ENCODE measurements at places on chromosomes 7 and 10. TPM values are rescaled to one million over a fixed set of nuclear protein-coding genes. Genes with fewer than 3 reads are reported as not detected.
A peak's percentile ranks its signal among the peaks of the same experiment; 100 is the strongest.

Gene EN2
- total RNA-seq: 0.15 TPM

DNA sequence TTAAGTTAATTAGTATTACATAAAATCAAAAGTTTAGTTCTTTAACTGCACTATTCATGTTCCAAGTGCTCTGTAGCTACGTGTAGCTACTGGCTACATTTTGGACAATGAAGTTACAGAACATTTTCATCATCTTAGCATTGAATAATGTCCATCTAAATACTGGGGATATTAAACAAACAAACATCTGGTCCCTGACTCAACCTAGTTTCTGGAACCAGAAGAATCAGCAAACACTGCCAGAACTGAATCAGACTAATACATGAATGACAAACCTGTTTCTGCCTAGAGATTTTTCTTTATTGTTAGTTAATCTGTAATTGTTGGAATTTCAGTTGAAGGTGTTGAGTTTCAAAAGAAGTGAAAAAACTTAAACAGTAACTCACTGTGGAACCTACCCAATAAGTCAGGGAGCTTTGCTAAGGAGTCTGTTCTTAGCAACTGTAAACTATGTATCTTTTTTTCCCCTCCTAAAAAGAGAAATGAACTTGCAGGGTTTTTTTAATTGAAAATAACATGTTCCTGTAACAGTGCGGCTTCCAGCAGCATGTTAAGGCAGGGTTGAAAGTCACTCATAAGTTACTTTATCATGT, 58.3 kb downstream of the CDK13 start:
- no peak for DNase-seq

DNA sequence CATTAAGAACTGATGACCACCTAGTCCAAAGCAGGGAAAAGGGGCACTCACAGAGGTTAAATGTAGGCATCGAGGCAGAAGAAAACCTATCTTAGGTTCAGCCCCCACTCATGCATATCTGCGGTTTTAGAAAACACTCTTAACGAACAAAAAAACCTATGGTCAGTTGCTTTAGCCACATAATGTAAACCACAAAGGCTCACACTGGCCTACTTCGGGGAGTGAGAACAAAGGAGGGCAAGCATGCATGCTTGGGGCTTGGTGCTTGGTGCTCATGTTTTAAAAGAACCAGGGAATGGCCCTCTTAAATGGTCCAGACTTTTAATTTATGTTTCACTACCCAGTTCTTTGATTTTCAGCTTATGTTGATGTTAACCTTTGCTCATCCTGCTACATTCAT, 14.2 kb downstream of the INSYN2A start:
- DNase-seq: no peak

DNA sequence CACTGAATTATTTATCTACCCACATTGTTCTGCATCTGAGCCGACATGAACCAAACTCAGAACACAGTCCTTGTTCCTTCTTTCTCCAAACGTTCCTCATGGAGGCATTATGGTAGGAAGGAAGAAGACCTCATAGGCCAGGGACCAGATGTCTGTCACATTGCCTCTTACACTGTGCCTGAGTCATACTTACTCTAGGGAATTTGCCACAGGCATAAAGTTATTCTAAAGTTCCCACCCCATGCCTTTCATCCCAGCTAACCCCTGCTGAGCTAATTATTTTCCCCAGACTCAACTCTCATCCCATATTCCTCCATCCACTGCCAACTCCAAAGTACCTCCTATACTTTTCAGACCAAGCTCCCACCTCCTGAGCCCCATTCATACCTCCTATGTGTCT, 21.2 kb downstream of the MAT1A start:
- DNase-seq: no peak

Gene ADAM22
- total RNA-seq: 8.7 TPM

Gene CPA4
- not detected for total RNA-seq

DNA sequence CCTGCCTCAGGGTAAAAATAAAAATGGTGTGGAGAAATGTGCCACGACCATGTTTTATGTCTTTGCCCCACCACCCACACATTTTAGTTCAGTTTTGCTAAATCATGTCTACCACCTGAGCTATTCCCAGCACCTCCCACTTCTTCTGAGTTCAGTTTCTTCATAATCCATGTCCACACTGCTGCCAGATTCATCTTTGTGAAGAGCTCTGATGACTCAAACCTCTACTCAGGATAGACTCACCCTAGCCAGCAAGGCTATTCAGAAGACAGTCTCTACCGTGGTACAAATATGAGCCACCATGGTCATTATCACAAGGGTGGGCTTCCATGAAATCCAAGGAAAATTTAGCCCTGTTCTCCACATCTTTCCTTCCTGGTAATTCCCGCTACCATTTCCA, 231.1 kb upstream of the PRKCQ start:
- no peak for DNase-seq

- peak; percentile 55 for DNase-seq
These were observed 607.8 kb downstream of the PTPRN2 start for GRCh38 chr7:157979636-157980340.

DNA sequence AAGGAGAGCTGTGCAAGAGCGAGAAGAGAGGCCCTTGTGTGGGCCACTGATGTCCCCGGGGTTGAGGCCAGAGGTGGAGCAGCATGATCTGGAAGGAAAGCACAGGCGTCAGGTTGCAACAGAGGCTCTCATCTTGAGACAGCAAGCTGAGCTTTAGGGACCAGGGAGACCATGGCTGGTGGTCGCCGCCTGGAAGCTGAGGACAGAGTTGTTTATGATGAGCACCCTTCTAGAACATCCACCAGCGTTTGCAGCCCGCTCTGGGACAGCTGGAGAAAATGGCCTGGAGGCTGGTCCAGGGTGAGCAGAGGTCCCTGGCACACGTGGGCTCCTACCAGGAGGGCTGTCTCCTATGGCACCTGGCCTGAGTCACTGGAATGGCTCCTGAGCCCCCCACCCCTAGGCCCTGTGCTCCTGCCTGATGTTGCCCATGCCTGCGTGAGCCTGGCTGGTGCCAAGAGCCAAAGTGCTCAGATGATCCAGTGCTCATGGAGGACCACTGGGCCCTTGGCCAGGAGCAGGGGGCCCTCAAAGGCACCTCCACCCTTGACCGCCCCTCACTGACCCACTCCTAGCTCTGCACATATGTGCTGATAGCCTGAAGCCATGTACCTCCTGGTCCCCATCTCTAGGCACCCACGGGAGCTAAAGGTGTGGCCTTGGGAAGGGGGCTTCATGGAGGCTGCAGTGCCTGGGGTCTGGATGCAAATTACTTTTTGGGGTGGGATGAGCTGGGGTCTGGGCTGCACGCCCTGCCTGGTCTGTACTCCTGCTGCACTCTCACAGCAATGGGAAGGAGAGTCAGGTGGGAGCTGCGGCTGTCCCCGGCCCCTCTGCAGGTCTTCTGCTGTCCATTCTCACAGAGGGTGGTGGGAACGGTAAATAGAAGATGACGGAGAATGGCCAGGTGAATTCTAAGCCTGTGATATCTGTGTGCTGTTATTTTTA, 40.1 kb upstream of the RET start:
- DNase-seq: no peak

Gene IDI2
- total RNA-seq: not detected

- peak; percentile 76 for DNase-seq
These were observed 17.5 kb downstream of the ACTA2 start for GRCh38 chr10:88934900-88935672.

DNA sequence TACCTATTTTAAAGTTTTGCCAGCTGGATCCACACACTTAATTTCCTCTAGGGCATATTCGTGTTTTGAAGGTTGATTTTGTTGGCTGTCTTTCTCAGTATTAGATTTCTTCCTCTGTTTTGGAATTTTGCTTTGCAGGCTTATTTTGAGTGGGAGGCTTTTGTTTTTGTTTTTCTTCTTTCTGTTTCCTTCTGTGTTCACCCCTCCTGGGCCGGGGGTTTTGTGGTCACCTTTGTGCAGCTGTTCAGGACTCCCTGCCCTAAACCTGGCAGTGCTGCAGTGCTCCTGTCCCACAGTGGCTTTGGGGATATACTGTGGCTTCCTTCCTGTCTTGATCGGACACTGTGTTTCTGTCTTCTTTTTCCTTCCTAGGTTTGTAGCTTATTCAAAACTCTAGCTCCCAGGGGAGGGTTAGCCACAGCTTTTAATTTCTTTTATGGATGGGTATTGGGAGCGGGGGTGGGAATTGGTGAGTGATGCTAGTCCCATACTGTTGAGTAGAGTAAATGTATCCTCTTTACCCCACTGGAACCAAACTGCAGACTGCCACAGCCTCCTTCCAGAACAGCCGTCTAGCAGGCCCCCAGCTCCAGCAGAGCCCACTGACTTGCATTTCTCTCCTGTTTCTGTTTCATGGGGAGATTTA, 228.7 kb upstream of the FZD8 start:
- no peak for DNase-seq

Gene ANKRD2
- total RNA-seq: not detected

DNA sequence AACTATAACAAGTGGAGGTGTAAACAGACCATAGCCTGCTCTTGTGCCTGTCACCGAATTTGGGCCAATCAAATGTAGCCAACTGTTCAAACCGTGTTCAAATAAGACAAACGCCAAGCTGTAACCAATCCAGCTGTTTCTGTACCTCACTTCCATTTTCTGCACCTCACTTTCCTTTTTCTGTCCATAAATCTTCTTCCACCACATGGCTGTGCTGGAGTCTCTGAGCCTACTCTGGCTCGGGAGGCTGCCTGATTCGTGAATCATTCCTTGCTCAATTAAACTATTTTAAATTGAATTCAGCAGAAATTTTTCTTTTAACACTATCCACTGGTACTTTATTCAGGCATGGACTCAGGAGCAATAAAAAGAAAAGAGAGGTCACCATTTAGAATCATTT, 29.9 kb upstream of the COL1A2 start:
- DNase-seq: no peak

Gene TOMM7
- 368 TPM for total RNA-seq

Gene FAM25C
- not detected for total RNA-seq

Gene HOXA3
- not detected for total RNA-seq

Gene HERPUD2
- 14.6 TPM for total RNA-seq

Gene TMEM229A
- total RNA-seq: 0.46 TPM

Gene ANKRD1
- 0.13 TPM for total RNA-seq

- DNase-seq: no peak
These were observed 1.7 kb upstream of the CTNNA3 start for GRCh38 chr10:67697724-67698131.

DNA sequence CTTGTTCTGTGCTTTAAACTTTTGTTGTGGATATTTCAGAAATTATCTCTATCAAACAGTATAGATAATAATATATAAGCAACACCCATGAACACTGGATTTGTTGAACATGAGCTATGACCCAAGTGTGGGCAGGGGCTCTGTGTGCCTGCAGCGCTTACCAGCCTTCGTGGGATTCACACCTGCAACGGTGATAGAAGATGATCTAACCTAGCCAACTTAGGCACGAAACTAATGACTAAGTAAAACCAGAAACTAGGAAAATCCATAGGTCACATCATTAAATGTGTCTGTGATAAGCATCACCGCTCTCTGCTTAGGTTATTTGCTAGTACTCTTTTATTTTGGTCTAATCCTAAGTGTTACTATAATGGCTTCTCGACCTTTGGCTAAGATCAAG, 18.0 kb downstream of the SPAG6 start:
- no peak for DNase-seq

DNA sequence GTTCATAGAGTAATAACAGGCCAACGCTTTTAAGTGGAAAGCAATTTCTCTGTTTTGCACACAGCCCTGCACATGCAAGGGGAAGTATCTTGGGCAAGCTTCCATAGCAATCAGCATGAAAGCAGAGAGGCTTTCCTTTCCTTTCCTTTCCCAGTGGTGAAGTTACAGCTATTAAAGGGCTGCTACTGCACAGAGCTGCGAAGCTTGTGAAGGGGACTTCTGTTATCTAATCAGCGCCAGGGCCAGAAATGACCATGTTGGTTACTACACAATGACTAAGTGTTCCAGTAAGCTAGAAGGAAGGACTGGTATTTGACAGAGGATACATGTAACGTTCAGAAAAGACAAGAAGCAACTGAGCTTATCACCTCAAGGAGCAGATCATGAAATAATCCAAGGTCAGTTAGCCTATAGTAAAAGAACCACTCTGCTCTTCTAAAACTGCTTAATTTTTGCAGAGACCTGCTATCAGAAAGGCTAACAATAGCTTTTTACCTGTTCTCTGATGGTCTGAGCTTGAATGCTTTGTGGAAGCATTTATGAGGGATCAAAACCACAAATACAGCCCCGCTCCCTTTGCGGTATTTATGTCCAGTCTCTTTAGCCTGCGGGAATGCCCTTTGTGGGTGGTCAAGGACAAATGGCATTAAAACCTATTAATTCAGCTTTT, 45.9 kb downstream of the SGMS1 start:
- DNase-seq: no peak

DNA sequence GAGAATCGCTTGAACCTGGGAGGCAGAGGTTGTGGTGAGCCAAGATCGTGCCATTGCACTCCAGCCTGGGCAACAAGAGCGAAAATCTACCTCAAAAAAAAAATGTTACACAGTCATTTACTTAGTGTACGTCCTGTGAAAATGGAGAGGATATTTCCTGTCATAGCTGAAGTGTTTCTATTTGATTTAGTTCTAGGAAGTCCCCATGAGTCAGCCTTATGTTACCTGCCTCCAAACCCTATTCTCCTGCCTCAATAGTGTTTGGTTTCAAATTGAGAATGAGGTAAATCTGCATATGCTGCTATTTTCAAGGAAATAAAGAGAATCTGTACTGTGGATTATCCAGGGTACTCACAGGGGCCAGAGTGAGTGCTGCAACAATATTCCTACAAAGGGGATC, 1284.5 kb upstream of the AUTS2 start:
- no peak for DNase-seq

Gene PIP
- not detected for total RNA-seq

Gene TMEM270
- not detected for total RNA-seq

- peak; percentile 63 for DNase-seq
These were observed 3.8 kb upstream of the STN1 start for GRCh38 chr10:103921750-103922195.

Measured in H9 (cell line).